Activated naive CD4-positive, alpha-beta T cell treated with anti-CD3 and anti-CD28 coated beads, Interleukin-2, amount 10 ng/mL, durations not matched to agents 5 hours and 36 hours (primary cell): ENCODE measurements at places on chromosomes 2 and 18. TPM values are rescaled to one million over a fixed set of nuclear protein-coding genes. Genes with fewer than 3 reads are reported as not detected.

Gene ACVR1C
- 2.1 TPM for total RNA-seq

Gene CIB4
- not detected for total RNA-seq

Gene CNTNAP5
- not detected for total RNA-seq

Gene MC5R
- not detected for total RNA-seq

Gene PTPRM
- total RNA-seq: 3.2 TPM

Gene UNC50
- total RNA-seq: 28.4 TPM

Gene CAPN14
- total RNA-seq: 0.18 TPM

Gene ZNF385B
- not detected for total RNA-seq

Gene MALL
- not detected for total RNA-seq

Gene ARHGAP28
- not detected for total RNA-seq

Gene PIGN
- 29.7 TPM for total RNA-seq

Gene YWHAQ
- total RNA-seq: 225 TPM

Gene CTAGE1
- total RNA-seq: not detected
